Left renal cortex interstitium (tissue), 4 donors: ENCODE measurements at places on chromosomes 12 and 14. TPM values are rescaled to one million over a fixed set of nuclear protein-coding genes. Genes with fewer than 3 reads are reported as not detected.

Gene PRPF40B
- polyA plus RNA-seq: 36.0 TPM

Gene ITGB7
- 1.2 TPM for polyA plus RNA-seq

Gene RAD51AP1
- polyA plus RNA-seq: 24.4 TPM

Gene RASSF3
- 19.7 TPM for polyA plus RNA-seq

Gene DPPA3
- not detected for polyA plus RNA-seq

GRCh38 chr14:39488600-39488999 is 56.4 kb upstream of the FBXO33 start:
- no peak for DNase-seq

GRCh38 chr12:42508913-42509460 is 80.6 kb downstream of the PRICKLE1 start:
- no peak for DNase-seq

DNA sequence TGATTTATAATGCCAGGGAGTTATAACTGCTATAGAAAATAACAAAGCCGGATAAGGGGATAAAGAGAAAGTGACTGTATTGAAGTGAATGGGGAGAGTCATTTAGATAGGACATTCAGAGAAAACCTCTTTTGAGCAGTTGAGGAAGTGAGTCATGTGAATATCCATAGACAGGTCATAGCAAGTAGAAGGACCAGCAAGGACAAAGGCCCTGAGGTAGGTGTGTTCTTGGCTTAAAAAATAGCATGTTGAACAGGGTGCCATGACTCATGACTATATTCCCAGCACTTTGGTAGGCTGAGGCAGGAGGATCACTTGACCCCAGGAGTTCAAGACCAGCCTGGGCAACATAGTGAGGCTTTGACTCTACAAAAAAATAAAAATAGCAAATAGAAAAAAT is 51.5 kb upstream of the RAP1B start:
- DNase-seq: no peak

DNA sequence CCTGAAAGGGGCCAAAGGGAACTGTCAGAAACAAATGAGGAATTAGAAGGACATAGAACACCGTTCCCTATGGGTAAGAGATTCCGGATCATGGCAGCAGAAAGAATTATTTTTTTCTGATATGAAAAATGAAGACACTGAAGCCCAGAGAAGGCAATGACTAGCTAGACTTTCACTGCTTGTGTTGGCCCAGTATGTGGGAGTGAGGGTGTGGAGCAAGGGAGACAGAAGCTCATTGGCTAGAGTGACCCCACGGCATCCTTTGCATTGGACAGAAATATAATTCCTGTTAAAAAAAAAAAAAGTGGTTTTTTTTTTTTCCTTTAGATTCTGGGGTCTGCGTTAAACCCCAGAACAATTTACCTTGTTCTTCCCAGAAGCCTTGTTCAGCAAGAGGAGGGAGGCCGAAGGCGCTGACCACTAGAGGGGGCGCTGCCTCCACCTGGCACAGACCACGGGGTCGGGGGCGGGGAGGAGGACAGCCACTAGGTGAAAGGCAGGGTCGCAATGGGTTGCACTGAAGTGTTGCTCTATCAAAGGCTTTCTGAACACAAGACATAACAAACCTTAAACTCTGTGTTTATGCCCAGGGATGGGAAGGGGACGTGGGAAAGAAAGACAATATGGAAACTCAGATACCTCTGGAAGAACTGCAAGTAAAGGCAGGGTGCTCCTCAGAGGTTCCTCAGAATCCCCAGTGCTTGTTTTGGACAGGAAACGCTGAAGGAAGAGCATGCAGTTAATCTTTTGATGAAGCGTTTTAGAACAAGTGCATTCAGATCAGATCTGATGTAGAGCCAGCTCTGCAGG is 156.8 kb downstream of the KCNA5 start:
- no peak for DNase-seq

DNA sequence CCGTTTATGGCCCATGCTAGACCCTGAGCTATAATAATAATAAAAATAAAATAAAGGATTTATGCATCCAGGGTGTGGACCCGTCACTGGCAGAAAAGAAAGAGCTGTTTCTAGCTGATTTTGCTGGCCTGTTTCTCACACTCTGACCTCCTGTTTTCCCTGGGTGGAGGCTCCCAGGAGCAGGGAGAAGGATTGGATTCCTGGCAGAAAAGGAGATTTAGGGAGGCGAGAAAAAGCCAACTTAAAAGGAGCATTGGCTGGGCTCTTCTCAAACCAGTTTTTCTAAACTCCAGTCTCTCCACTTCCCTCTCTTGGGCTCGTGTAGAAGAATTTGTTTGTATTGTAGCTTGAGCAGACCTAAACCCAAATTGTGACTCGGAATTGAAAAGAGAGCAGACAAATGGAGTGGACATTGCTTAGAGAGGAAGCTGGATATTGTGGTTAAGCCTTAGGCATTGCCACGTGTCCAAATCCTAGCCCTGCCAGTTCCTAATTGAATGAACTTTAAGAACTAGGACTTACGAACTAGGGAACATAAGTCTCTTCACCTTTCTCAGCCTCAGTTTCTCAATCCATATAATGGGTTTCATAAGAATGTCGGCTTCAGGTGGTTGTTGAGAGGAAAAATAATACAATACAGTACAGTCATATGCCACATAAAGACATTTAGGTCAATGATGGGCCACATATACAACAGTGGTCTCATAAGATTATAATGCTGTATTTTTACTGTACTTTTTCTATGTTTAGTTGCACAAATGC is 14.4 kb upstream of the TBX5 start:
- no peak for DNase-seq
